Right renal pelvis (tissue), 4 donors: ENCODE measurements at places on chromosomes 11 and 22. TPM values are rescaled to one million over a fixed set of nuclear protein-coding genes. Genes with fewer than 3 reads are reported as not detected.

DNA sequence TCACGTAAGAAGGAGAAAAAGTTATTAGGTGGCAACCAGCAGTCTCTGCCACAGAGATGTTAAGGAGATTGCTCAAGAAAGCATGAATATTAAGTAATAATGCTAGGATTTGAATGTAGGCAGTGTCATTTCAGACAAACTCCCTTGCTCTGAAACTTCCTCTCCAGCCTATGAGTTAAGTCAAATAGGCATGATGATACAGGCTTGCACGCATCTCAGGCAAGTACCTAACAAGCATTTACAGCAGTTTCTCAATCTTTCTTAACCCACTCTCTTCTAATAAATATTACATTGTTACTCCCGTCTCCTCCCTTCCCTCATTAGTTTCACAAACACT is 72.7 kb downstream of the RAB38 start:
- no peak for DNase-seq

OR51A7 gene
- not detected for polyA plus RNA-seq

DNA sequence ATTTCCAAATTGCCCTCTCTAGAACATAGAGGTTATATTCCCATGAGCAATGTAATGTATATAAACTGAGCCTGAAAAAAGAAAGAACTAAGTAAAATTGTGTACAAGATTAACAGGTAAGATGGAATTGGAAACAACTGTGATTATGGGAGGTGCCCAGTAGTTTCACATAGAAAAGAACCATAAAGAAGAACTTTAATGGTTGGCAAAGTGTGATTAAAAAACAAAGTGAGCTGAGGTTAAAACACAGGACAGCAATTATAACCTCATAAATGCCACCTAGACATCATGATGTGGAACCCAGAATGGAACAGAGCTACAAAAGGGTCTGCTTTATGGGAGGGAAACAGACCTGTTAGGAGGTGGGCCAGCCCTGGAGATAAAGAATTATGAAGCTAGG is 58.6 kb downstream of the CYB5R2 start:
- no peak for DNase-seq

- no peak for DNase-seq
These were observed 35.8 kb downstream of the NADSYN1 start for GRCh38 chr11:71488681-71489270.

DNA sequence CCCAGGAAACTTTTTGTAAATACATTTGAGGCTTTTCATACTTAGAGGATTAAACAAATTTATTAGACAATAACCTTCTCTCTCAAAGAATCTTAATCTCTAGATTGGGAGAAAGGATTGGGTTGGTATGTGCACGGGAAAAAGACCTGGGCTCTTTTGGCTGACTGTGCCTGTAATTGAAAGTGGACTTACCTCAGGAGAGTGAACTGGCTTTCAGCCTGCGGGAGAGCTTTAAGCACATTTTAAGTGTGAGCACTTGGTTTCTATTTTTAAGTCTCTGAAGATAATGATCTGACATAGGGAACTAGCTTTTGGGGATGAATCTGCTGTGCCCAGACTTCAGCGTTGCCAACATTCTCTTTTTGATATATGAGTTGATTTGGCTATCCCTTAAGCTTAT is 35.8 kb downstream of the UVRAG start:
- DNase-seq, result no peak
